ENCODE measurements at places on chromosomes 11 and 22.

GRCh38 chr11:57357856-57358255 is 19.7 kb downstream of the P2RX3 start:
- DNase-seq = peak; percentile 47

GRCh38 chr22:38233427-38233826 is 31.6 kb downstream of the MAFF start:
- DNase-seq = no peak

- no peak for DNase-seq
Observed at GRCh38 chr22:30371981-30372380, 15.2 kb downstream of the CCDC157 start.

- DNase-seq = no peak
Observed at GRCh38 chr22:23501708-23502107, 78.4 kb downstream of the IGLL1 start.

- no peak for DNase-seq
Observed at GRCh38 chr11:34605481-34606325, 15.2 kb upstream of the EHF start.

DNA sequence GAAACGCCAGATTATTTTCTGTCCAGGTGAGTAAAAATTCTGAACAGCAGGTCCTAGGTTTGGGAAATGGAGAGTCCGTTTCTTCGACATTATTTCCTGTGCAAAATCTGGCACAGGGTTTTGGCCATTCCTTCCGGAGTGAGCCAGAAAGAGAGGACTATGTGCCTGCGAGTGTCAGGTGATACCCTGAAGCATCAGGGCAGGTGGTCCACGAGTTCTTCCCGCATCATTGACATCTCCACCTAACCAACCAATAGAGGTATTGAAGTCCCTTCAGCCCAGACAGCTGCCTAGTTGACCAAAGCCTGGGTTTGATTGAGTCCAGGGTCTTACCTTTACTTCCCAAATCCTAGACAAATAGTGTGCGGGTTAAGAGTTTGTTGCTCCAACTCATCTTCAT is 808 bp downstream of the SNAP29 start:
- DNase-seq = no peak

DNA sequence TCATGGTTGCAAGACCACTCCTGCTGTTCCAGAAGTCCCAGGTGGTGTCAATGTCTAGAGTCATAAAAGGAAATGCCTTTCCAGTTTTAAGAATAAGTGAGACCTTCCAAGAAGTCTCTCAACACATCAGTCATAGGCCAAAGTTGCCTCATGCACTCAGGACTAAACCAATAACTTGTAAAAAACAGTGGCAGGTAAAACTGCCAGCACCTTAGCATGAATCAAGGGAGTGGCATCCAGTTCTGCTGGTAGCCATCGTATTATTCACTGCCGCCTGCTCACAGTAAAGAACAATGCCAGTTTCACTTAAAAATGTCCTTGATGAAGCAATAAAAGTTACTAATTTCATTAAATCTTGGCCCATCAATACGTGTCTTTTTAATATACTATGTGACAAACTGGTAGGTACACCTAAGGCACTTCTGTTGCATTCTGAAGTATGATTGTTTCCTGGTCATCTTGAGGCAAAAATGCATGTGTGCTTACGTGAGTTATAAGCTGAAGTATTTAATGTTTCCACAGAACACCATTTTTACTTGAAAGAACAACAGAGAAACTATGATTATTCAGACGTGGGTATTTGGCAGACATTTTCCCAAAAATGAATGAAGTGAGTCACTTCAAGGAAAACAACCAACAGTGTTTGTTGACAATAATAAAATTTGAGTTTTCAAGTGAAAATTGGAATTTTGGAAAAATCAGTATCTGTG is 125.2 kb upstream of the SNX19 start:
- DNase-seq = no peak

DNA sequence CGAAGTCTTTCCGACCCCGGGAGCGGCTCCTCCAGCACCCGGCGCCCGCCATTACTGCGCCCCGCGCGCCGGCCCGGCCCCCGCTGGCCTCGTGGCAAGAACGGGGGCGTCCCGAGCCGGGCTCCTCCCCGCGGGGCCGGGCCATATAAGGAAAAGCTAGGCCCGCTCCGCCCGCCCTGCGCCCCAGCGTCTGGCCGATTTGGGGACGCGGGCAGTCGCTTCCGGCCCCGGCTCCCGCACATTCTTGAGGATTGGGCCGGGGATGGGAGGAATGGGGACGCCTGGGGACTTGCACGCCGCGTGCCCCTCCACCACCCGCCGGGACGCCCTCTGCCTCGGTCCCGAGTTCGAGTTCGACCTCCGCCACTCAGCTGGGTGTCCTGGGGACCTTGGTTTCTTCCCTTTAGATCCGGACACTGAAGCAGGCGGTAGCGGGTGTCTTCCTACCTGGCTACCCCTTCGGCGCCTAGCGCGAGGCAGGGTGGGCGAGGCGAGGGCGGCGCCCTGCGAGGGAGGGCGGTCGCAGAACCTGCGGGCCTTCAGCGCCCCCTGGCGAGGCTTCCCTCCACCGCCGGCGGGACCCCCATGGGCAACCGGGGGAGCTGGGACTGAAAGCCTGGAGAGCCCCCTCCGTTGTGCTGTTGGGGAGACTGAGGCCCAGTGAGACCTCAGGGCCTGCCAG is 3.8 kb downstream of the SMTN start:
- DNase-seq = peak; percentile 97

GRCh38 chr11:102633385-102634026 is 8.4 kb upstream of the MMP20 start:
- DNase-seq = no peak

- no peak for DNase-seq
Observed at GRCh38 chr11:69362315-69362714, 68.4 kb downstream of the MYEOV start.

DNA sequence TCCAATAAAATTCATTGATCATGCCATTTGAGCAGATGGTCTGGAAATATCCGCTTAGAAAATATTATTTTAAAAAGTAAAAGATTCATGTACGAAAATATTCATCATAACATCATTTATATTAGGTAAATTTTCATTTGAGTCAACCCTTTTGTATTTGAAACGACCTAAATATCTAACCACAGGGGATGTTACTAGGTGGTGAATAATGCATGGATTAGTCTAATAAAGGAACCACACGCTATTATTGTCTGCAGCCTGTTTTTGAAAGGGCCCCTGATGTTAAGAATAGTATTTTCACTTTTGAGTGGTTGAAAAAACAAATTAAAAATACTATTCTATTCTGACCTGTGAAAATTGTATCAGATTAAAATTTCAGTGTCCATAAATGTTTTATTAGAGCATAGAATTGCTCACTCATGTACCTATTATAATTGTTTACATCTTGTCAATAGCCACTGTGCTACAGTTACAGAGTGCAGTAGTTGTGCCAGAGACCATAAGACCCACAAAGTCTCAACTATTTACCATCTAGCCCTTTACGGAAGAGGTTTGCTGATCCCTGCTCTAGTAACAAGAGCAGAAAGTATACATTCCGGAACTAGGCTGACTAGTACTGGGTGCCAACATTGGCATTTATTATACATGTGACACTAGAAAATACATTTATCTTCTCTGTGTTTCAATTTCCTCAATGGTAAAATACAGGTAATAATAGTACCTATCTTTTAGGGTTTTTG is 176.1 kb downstream of the LRRC4C start:
- DNase-seq = no peak

DNA sequence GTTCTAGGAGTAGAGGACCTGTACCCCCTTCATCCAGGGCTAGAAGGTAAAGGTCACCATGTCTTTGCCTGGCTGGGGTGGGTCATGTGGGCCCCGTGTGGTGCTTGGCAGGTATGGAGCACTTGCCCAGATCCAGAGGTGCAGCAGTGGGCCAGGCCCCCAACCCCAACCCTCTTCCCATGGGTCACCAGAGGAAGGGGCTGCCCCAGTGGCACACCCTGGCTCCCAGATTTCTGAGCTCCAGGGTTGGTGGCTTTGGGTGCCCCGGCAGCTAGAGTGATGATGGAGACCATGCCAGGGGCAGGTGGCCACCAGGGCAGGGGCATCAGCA is 2.4 kb upstream of the GP1BB start:
- DNase-seq = no peak

- no peak for DNase-seq
Observed at GRCh38 chr11:13271060-13271693, 6.4 kb upstream of the BMAL1 start.

DNA sequence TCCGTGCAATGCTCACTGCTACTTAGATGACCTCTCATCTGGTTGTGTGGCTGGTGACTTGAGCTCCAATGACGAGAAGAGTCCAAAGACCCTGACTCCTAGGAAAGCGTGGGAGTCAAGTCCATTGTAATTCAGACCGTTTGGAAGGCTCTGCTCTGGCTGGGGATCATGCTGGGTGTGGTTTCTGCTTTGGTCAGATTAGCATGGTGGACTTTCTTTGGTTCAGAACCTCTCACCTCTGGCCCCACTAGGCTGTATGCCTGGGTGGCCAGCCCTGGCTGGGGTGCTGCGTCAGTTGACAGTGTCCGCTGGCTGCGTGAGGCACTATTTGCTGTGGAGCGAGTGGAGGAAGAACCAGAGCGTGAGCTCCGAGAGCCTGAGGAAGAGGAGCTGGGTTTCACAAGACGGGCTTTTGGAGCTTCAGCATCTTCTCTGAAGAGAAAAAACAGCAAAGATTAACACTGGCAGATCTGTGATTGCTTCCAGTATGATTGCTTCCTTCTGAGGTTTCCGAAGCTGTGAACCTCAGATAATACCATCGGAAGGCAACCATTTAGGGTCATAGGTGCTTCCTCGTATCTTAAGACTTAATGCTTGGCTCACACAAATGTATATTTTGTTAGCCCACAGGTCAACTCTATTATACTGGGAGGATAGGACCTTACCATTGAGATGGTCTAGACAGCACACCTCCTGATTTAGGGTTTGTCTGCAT is 11.6 kb upstream of the HSPA8 start:
- no peak for DNase-seq

- DNase-seq = peak; percentile 65
Observed at GRCh38 chr11:7573193-7573557, 59.4 kb downstream of the PPFIBP2 start.

Data from GM03348 (cell line).